ENCODE measurements at places on chromosomes 6 and 20.

DNA sequence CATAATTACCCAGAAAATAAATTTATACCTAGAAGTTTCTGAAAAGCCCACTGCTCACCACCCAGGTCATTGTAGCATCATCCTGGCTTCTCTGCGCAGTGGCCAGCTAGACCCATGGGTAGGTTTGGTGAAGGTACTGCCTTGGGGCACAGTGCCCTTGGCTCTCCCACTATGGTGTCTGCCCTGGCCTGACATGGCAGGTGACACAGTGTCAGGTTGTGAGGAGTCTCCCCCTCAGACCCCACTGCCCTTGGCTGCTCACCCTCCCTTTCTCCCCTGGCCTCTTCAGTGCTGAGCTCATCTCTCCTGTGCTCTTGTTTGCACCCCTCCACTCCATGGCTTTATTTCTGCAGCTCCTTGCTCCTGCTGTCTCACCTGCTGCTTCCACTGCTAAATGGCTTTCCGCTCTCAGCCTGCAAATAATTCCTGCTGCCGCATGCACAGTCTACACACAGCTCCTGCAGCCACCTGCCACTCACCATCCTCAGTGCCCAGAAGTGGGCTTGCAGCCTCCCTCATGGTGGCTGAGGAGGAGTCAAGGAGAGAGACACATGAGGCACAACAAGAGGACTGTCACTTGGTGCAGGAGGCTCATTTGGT is 313.4 kb upstream of the MOCS1 start:
- no peak for DNase-seq

DNA sequence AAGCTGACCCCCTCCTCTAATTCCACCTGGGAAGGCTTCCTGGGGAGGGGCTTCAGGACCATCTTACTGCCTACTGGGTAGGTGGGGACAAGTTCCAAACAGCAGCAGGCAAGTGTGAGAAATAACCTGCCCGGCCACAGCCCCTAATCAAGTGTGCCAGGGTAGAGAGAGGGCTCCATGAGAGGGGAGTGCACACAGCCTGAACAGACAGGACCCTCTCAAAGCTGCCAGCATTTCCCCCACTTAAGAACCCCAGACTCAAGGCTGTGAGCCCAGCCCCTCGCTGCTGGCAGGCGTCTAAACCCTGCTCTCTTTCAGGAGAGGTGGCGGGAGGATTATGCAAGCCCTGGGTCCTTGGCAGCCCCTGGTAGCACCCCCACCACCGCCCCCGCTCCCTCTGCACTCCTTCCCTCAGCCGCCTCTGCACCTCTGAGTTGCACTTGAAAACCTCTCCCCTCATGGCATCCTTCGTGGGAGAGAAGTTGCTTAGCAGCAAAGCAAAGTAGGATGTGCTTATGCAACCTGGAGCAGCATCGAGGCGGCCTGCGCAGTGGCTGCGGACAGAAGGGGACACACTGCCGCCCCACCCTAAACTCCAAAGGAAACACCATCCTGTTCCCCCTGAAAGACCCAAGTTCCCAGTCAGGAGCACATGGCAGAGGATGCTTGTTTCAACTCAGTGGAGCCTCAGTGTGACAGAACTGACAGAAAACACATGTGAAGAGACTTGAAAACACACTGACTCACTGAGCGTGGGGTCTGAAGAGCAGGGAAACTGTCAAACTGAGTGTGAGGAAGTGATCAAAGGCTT is 10.5 kb downstream of the DDRGK1 start:
- DNase-seq, result no peak

DNA sequence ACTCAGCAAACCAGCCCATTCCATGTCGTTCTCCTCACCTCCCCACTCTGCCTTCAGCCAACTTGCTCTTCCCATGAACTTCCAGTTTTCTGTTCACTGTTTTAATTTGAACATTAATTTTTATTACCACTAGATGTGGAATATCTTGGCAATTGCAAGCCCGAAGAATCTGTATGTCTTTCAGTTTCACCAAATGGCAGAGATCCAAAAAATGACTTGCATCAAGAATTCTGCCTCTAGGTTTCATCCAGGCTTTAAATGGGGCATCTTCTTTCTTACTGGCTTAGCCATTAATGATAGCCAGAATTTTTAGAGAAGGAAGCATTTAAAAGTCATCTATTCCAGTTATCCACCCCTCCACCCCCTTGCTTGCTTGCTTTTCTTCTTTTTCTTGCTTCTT is 39.0 kb downstream of the CAP2 start:
- DNase-seq, result peak; percentile 32

GRCh38 chr6:17935188-17936149 is 52.0 kb downstream of the KIF13A start:
- no peak for DNase-seq

DNA sequence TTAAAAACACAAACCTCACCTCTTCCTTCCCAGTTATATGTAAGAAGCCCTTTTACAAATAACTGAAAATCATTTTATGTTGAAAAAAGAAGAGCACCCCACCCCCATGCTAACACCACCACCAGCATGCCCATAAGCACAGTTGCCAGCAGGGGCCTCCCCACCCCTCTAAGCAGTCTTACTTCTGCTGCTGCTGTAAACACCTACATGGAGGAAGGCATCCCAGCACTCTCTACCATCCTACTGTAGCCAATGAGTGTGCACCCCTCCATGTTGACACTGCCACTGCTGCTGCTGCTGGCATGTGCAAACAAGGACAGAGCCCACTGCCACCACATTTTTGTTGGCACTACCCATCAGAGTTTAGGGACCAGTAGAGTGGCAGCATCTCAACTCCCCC is 49.6 kb upstream of the PHIP start:
- no peak for DNase-seq

- peak; percentile 56 for DNase-seq
Observed at GRCh38 chr20:21719592-21720214, 14.2 kb downstream of the PAX1 start.

GRCh38 chr20:5630071-5630470 is 120.1 kb upstream of the SHLD1 start:
- no peak for DNase-seq

DNA sequence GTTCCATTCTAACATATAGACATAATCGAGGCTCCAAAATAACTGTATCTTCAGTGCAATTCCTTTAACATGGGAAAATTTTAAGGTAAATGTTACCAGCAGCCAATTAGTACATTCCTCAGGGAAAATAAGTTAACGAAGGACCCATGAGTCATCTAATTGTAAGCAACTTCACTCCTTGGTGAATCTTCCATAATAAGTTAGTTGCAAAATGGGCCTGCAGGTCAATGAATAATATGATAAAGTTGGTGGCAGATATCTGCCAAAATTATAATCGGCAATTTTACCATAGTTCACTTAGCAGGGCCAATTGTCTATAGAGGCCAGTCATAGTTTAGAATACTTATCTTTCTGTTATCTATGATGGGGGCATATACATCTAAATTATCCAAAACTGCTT is 42.3 kb downstream of the QRSL1 start:
- DNase-seq, result no peak

DNA sequence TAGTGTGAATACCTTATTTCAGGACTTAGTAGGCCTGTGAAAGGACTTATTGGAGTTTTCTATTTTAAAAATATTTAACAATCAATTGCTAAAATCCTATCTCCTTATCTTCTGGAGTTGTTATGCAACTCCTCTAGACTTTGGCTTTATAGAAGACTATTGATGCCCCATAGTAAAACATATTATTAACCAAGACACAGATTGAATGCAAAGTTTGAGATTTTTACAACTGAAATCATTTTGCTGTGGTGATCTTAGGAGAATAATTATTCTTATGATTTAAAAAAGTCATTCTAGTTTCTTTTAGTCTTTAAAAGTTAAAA is 4.5 kb downstream of the HEY2 start:
- DNase-seq, result no peak

GRCh38 chr6:131868836-131869235 is 61.0 kb downstream of the ENPP1 start:
- peak; percentile 36 for DNase-seq

- peak; percentile 71 for DNase-seq
Observed at GRCh38 chr6:2021713-2022125, 223.7 kb downstream of the GMDS start.

DNA sequence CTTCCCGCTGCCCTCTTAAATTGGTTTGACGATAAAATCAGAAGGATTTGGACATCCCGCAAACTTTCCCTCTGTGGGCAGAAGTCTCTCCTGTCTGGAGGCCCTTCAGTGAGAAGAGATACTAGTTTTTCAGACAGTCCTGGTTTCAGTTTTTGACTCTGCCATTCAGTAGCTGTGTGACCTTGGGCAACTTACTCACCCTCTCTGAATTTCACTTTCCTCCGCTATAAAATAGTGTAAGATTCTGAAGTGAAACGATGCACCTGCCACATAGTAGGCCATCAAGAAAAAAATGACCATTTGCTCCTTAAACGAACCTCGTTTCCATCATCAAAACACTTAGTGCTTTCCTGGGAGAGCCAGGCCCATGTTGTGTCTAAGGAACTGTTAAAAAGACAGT is 97.2 kb downstream of the LINC00237 start:
- DNase-seq, result no peak

GRCh38 chr6:85389151-85389797 is 60.6 kb upstream of the NT5E start:
- no peak for DNase-seq

DNA sequence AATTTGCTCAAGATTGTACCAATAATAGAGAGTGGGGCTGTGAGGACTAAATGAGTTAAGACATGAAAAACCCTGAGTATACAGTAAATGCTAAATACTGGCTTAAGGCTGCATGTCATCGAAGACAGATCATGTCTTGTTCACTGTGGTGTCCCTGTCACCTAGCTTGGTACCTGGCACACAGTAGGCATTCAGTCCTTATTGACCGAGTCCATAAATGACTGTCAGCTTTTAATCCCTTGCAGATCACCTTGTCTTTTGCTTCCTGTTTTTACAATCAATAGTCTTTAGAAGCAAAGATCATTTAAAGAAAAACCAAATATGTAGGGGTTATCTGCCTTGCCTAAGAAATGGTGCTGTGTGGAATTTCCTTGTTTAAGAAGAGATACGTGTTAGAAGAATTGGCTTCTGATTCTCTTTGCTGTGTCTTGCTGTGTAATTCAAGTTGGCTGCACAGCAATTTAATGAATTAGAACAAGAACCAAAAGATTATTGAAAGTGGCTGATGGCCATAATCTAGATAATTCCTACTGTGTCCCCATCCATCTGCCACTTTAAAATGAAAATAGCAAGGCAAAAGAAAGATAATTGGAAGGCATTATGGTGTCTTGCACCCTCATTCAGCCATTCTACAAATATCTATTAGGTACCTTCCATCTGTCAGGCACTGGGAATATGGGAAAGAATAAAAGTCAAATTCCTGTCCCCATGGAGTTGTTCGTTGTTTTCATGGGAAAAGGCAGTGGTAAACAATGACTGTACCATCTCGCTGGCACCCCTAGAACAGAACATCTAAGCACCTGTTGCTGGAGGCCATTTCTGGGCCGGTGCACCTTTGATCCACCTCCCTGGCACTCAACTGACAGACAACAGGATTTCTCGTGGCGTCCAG is 12.4 kb upstream of the MAPK13 start:
- no peak for DNase-seq

DNA sequence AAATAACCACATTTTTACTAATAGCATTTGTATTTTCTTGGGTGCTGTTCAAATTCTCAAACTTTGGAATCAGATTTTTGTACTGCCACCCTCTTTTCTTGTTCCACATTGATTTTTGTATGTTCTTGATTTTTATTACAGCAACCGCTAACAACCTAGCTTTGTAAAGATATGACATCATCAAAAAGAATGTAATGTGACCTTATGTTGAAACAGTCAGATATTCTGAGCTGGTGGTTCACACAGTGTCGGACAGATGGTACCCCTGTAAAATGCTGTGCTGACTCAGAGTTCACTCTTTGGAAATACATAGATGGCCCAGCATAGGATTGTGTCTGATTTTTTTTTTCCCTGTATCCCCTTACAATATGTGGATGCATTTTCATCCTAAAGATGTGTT is 118.9 kb downstream of the QKI start:
- DNase-seq, result peak; percentile 89

DNA sequence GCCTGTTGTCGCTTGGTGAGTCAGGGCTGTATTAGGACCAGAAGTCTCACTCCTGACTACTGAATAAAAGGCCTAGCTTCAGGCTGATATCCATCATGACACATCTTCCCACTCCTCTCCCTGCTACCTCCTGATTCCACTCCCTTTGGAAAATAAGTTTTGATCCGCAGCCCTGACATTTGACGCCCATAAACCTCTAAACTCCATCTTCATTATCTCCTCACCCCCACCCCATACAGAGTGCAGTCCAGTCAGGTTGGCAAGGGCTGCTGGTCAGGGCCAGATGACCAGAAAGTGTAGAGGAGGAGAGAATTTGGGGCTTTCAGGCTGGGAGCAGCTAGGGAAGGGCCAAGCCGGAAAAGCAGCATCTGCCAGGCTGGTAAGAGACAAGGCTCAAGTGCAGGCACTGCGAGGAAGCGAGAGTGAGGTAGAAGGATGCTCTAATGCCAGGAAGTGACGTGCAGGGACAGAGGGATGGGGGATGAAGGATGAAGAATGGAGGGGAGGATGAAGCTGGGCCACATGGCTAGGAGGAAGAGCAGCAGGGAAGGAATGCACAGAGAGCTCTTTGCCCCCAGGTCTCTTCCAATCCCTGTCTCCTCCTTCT is 1.2 kb downstream of the GGT7 start:
- DNase-seq, result peak; percentile 1

DNA sequence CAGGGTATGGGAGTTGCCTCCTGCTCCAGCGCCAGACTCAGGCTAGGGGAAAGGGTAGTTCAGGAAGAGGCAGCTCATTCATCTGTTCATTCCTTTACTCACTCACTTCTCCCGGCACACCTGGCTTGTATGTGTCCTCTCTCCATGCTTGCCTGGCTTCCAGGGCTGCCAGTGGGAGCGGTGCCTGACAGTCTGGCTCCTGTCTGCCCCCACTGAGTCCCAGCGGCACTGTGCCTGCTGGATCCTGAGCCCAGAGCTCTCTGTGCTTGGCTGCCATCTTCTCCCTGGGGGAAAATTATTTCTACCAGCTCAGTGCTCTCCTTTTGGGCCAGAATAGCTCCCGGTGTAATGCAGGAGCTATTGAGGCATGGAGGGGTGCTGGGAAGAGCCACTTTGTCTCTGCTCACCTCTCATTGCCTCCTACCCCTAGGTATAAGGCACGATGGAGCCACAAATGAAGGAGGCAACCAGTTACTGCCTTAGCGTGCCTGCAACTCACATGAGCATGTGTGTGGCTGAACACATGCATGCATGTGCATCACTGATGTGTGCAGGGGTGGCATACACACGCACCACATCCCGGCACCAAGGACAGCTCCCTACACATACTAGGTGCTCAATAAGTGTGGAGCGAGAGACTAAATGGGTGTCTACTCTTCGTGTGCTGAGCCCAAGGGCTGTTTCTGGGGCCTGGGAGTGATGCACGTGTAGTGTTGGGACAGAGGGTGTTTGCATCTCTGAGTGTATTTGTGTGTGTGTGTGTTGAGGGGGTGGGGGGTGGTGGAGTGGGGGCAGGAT is 46.6 kb downstream of the CDH22 start:
- DNase-seq, result no peak

GRCh38 chr6:168415098-168415992 is 25.6 kb upstream of the SMOC2 start:
- no peak for DNase-seq

GRCh38 chr6:152206072-152206818 is 398.8 kb downstream of the ESR1 start:
- peak; percentile 6 for DNase-seq

- peak; percentile 66 for DNase-seq
Observed at GRCh38 chr20:14360416-14360815, 23.0 kb upstream of the FLRT3 start.
